ENCODE measurements at places on chromosomes 7 and 10.

- DNase-seq, result no peak
These were observed 72.1 kb upstream of the TRIM24 start for GRCh38 chr7:138387755-138388475.

DNA sequence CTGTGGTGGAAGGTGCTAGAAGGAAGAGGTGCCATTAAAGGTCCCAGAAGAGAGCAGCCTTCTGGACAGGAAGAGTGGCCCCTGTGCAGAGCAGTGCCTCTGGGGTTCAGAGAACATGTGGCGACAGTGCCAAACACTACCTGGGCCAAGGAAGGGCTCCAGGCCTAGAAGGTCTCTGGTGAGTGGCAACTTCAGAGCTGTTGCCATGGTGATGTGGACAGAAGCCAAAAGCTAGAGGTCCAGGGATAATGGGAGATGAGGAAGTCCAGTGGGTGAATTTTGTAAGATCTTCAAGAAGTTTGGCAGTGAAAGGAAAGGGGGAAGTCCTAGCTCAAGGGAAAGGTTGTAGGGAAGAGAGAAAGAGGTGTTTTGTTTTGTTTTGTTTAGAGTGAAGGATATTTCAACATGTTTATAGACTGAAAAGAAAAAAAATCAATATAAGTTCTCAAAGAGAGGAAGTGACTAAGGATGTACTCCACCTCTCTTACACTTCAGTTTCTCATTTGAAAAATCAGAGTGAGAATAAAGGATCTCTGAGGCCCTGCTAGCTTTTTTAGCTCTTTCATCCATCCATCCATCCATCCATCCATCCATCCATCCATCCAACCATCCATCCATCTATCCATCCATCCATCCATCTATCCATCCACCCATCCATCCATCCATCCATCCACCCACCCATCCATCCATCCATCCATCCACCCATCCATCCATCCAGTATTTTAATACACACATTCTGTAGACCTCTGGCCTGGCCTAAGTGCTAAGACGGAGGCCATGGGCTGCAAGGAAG lies 77.1 kb upstream of the DUSP5 start:
- no peak for DNase-seq

DNA sequence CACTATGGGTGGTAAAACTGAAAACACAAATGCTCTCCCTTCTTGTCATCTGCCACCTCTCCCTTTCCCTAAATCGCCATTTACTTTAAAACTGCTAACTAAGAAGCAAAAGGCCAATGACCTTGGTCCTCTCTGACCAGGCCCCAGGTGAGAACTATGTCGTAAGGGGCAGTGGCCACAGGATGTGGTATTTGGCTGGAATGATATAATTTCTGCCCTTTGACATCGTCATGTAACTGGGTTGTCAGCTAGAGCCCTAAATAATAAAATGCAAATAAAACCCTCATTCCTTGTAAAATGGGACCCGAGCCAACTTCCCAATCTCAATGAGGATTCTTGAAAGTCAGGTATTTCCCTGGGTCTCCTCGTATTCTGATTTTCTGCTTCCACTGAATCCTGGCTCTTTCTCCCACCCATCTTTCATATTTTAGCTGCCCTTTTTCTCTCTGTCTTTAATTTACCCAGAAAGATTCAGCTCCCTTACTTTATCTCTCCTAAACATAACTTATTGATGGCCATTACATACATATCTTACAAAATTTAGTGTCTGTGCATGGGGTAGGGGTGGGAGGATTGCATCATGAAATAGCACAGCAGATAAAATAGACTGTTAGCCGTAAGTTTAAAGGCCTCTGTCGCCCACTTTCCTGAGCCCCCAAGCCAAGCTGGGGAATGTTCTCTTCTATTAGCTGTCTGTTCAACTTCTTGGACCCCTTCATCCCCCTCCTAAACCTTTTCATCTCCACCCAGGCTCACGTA lies 3.2 kb upstream of the EEPD1 start:
- no peak for DNase-seq

GRCh38 chr10:60488111-60488669 lies 98.5 kb upstream of the ANK3 start:
- no peak for DNase-seq

DNA sequence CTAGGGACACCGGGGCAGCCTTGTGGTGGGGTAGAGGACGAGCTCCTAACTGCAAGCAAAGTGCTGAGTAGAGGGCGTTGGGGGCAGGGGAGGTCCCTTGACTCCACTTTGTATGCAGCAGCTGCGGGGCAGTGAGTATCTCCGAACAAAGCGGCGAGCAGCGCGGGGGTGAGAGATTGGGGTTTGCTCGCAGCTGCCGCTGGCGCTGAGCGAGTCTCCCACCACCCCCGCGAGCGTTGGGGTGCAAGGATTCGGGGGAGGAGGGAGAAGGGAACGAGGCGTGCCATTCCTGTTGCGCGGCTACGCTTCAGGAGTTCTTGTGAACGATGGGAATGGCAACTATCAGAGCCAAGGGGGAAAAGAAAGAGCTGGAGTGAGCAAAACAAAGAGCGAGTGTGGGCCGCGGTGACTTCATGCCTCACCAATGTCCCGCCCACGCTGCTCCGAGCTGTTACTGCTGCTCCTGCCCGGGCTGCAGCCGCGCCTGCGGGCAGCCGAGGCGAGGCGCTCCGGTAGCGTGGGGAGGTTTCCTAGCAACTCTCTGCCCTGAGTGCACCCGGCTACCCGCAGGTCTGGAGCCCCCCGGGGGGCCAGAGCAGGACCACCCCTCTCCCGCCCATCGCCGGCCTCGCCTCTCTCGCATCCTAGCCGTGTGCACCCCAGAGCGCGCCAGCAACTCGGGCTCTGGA lies at the start of gene ITGB8:
ITGB8 (plus strand) TSS at position 662 of the 689 bp plus-strand sequence. CDS start 907 bp downstream, outside the sequence.
- peak; percentile 46 for DNase-seq

- no peak for DNase-seq
These were observed 146.2 kb downstream of the PAXIP1 start for GRCh38 chr7:154856733-154857132.

DNA sequence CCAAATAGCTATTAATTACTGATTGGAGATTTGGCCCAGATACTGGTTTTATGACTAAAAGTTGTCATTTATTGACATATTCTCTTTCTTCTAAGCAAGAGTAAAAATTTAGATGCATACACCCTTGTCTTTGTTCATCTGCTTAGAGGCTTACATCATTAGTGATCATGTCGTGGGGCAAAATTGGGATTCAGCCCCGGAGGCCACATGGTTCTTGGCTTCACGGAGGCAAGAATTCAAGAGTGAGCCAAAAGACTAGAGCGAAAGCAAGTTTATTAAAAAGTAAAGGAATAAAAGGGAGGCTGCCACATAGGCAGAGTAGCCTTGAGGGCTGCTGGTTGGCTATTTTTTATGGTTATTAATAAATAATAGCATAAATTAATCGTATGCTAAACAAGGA lies 41.1 kb downstream of the MINPP1 start:
- DNase-seq, result no peak

Measured in activated CD4-positive, alpha-beta T cell treated with anti-CD3 and anti-CD28 coated beads for 24 hours (primary cell).